ENCODE measurements at places on chromosomes 5 and 9.
A peak's percentile ranks its signal among the peaks of the same experiment; 100 is the strongest.

- DNase-seq = no peak
Measured at GRCh38 chr5:154211641-154212390, 21.3 kb downstream of the GALNT10 start.

DNA sequence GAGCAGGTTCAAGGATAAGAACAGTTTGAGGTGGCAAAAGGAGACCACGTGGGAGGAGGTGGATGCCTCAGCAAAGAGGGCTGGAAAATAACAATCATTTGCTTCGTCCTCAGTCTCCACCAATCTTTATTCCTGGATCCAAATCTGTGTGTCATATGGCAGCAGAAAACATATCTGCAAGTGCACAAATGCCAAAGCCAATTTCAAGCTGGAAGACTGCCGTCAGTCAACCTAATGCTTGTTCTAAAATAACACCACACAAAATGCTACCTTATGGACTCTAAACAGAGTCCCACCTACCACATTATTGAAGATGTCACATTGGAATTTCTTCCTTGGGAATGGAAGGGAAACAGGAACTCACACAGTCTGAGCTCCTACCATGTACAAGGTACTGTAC lies 129.1 kb downstream of the CDK5RAP2 start:
- no peak for DNase-seq

DNA sequence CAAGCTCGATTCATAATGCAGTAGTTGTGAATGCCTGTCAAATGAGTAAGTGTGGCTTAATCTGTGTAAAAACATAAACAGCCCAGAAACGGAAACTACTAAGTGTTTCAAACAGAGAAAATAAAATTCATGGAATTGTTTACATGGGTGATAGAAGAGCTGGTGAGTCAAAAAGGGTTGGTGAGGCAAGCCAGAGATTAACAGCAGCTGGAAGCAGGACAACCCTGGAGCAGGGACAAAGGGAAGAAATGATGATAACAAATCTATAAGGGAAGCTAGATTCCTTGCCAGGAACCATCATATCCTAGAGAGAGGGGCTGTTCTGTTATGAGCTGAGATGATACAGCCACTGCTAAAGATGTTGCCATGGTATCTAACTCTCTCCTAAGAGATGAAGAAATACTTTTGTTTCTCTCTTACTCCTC lies 18.0 kb upstream of the PRR16 start:
- peak; percentile 33 for DNase-seq

- no peak for DNase-seq
Measured at GRCh38 chr9:11235061-11235460, 622.3 kb upstream of the PTPRD start.

DNA sequence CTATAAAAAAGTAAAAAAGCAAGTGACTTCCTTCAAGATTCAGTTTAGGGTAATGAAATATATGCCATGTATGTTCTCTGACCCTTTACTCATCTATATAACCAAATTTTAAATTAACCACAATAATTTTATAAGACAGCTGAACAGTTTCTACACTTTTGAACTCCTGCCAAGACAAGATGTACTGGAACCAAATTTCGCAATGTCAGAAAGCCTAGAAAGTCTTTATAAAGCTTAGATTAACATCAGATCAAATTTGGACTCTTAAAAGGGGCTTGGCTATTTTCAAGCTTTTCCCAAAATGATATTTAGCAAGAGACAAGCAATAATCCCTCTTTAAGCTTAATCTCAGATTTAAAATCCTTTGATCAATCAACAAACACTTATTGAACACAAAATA lies 362.6 kb downstream of the PTPRD start:
- no peak for DNase-seq

DNA sequence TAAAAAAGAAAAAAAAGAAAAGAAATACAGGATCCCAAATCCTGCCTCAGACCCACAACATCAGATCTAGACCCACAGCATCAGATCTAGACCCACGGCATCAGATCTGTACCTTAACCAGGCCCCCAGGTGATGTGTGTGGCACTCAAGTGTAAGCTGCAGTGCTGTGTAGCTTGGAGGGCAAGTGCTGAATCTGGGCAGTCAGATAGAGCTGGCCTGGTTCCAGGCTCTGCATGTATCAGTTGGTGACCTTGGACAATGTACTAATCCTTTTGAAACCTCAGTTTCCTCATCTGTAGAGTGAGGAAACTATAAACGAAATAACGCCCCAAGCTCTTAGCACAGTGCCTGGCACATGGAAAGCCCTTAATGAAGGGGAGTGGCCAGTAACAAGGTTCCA lies 16.7 kb downstream of the COL15A1 start:
- no peak for DNase-seq

GRCh38 chr9:4137681-4138099 lies 162.2 kb downstream of the GLIS3 start:
- DNase-seq = no peak

GRCh38 chr5:111392181-111392580 lies 120.2 kb downstream of the STARD4 start:
- DNase-seq = no peak

DNA sequence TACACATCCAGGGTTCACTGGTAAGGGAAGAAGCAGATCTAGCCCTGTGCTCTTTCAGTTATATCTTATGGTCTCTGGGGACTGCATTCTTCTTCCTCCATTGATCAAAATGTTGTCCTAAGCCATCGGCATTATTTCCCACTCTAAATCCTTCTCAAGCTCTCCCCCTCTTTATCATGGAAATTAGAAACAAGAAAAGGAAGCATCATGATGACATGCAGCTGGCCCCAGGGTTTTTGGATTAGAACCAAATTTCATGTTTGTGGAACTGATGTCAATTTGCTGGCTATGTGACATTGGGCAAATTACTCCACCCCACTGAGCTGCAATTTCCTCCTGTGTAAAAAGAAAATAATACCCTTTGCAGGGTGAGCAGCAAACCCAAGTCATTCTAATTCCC lies 39.5 kb downstream of the MFAP3 start:
- DNase-seq = peak; percentile 97

DNA sequence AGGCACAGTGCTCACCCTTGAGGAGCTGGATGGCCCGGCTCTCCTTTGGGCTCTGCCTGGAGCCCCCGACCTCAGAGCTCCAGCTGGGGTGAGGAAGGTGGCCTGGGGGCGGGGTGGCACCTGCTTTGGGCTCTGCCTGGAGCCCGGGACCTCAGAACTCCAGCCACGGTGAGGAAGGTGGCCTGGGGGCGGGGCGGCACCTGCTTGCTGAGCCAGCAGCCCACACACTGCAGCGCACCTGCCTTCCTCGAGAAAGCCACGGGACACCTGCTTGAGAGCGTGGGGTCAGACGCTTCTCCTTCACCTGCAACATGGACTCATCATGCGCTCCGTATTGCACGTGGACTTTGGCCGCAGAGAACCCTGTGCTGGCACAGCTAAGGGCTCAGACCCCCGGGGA lies 51.8 kb downstream of the IRX2 start:
- DNase-seq = no peak

DNA sequence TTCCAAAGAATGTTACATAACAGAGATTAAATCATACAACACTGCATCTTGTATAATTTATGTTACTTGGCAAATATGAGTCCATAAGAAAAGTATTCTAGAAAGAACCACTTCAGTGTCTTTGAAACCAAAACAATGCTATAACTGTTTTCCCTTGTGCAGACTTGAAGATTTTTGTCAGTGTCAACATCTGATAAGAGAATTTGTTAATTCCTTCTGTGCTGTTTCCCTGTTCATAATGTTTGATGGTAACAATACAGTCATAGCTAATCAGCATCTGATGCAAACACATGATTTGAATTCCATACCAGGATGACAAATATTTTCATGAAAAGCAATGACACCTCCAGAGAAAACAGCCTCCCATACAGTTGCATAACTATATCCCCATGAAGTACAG lies 306.8 kb downstream of the SEMA5A start:
- no peak for DNase-seq

GRCh38 chr9:91160181-91160580 lies 201.5 kb downstream of the AUH start:
- DNase-seq = no peak

- no peak for DNase-seq
Measured at GRCh38 chr9:69895185-69895584, 74.6 kb downstream of the CFAP95 start.

- no peak for DNase-seq
Measured at GRCh38 chr5:128284236-128284635, 200.7 kb downstream of the SLC12A2 start.

GRCh38 chr5:6723122-6723815 lies 10.0 kb downstream of the TENT4A start:
- no peak for DNase-seq

GRCh38 chr9:134929193-134930158 lies 11.8 kb upstream of the FCN1 start:
- DNase-seq = no peak

- DNase-seq = peak; percentile 42
Measured at GRCh38 chr9:72952914-72953313, at the start of gene ALDH1A1. Gene ALDH1A1, minus strand, starts transcription at chr9:72953053. Its CDS starts 53 bp downstream, at chr9:72953000.

DNA sequence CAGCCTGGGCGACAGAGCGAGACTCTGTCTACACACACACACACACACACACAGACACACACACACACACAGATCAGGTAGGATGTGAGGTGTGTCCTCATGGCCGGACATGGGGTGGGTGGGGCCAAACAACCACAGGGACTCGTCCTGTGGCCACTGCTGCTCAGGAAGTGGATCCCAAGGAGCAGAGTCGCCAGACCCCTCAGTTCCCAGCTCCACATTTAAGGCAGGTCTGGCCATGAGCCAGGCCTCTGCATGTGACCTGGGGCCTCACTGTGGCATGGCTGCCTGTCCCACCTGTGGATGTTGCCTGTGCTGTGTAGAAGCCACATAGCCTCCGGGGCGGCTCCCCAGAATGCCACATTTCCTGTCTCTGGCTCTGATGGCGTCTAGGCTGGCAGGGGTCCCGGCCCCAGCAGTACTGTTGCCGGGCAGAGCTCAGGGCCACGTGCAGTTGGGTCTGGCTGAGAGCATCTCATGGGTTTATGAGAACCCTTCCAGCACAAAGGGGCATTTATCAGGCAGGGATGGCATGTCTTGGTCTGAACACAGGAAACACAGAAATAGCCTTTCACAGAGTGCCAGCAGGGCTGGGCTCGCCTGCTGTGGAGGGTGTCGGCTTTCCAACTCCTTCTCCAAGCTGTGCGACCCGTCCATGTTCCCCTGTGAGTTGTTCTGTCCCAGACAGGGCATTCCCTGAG lies 9.9 kb upstream of the NINJ1 start:
- no peak for DNase-seq

DNA sequence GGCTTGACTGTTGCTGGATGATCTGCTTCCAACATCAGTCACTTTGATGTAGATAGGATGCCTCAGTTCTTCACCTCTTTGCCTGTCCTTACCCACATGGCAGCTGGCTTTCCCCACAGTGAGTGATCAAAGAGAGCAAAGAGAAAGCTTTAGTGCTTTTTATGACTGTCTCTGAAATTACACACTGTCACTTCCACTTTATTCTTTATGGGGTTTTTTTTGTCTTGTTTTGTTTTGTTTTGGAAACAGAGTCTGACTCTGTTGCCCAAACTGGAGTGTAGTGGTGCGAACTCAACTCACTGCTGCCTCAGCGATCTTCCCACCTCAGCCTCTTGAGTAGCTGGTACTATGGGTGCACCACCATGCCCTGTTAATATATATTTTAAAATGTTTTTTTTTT lies 32.4 kb upstream of the C5orf24 start:
- no peak for DNase-seq

GRCh38 chr5:174589011-174589410 lies 135.4 kb upstream of the MSX2 start:
- DNase-seq = no peak

DNA sequence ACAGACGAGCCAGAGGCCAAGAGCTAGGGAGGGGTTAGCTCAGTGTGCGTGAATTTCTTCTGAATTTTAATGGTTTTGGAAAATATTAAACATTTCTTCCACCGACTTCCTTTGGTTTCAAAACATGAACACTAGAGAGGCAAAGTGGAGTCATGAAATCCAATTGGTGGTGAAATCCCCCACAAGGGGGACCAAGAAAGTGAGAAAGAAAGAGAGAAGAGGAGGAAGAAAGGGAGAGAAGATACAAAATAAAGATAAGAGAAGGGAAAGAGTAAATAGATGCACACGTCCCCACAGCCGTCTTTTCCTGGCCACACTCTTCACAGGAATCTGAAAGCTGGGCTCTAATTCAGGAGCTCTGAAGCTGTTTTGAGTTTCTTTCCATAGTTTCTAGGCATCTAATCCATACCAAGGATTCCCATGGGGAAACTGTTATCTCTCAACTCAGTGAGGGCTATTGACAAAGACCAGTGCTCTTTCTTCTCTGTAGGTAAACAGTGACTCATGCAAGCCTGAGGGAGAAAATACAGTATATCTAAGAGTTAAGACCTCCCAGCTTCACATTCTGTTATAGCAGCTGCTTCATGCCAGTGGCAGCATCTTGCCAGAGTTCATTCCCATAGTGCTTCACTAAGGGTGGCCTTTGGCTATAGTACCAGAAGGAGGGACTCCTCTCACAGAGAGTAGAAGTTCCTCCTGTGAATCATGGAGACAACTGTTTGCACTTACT lies 115.8 kb upstream of the LIFR start:
- no peak for DNase-seq

DNA sequence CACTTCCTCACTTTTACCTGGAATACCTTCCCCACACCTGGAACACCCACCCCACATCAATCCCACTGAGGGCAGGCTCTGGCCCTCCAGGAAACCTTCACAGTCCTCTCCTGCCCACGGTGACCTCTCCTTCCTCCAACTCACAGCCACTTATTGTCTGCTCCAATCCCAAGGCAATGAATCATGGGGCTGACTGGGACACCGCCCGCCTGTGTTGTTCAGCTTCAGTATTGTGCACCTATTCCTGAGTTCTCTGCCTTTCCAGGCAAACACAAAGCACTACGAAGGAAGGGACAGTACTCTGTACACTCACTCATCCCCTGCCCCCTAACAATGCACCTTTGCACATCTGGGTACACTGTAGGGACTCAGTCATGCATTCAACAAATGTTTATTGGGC lies 7.3 kb downstream of the PCDH1 start:
- DNase-seq = no peak

DNA sequence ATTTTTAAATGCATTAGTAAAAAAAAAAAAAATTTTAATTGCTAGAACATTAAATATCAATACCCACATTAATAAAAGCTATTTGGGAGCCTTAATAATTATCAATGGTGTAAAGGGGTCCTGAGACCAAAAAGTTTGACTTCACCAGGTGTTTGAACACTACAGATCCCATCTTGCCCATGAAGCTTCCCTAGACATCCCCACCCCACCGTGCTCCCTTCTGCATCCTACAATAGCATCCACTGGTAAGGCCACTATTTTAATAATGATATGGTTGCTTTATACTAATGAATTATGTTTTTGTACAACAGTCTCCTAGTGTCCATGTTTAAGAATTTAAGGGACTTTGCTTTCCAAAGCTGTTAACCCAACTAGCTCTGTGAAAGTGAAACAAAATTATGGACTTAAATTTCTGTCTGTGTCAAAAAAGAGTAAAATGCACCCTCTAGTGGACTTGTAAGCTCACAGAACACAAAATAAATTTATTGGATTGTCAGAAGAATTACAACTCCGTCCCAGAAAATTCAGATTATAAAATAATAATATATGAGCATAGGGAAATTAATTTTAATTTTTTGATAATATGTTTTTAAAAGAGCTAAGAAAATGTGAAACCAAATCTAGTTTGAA lies 76.0 kb downstream of the ARL15 start:
- DNase-seq = peak; percentile 30

Measured in COR-L47 (cell line).